ENCODE measurements at places on chromosomes 6 and 20.
A peak's percentile ranks its signal among the peaks of the same experiment; 100 is the strongest.

- no peak for DNase-seq
These were observed 248.5 kb downstream of the BTBD3 start for GRCh38 chr20:12166053-12166717.

GRCh38 chr6:137357948-137358266 is 136.3 kb downstream of the OLIG3 start:
- DNase-seq: no peak

GRCh38 chr20:51497542-51498467 is 44.7 kb downstream of the NFATC2 start:
- DNase-seq: peak; percentile 55

- no peak for DNase-seq
These were observed 147.8 kb upstream of the EPHA7 start for GRCh38 chr6:93567164-93567563.

GRCh38 chr6:3287976-3288707 is 29.4 kb downstream of the PSMG4 start:
- DNase-seq: no peak

- no peak for DNase-seq
These were observed 1001.1 kb upstream of the GJE1 start for GRCh38 chr6:141131616-141132015.

DNA sequence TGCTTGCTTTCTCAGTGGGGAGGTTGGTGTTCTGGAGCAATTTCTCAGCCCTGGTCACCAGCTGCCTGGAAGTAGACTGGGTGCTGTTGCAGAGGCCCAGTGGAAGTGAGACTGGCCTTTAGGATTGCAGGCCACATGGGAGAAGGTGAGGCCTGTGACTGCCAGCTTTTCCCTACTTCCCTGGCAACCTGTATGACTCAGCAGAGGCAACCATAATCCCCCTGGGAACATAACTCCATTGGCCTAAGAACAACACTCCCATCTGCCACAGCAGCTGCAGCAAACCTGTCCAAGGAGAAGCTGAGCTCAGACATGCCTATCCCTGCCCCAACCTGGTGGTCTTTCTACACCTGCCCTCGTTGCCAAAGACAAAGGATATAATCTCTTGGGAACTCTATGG is 473.5 kb upstream of the SPTLC3 start:
- DNase-seq: no peak

GRCh38 chr6:113651920-113652319 is 205.2 kb upstream of the MARCKS start:
- DNase-seq: no peak

GRCh38 chr20:45959126-45959525 is 12.9 kb downstream of the ZNF335 start:
- peak; percentile 34 for DNase-seq

GRCh38 chr6:138907167-138907566 is 80.9 kb downstream of the REPS1 start:
- no peak for DNase-seq

GRCh38 chr6:85472744-85473143 is 22.9 kb downstream of the NT5E start:
- DNase-seq: no peak

DNA sequence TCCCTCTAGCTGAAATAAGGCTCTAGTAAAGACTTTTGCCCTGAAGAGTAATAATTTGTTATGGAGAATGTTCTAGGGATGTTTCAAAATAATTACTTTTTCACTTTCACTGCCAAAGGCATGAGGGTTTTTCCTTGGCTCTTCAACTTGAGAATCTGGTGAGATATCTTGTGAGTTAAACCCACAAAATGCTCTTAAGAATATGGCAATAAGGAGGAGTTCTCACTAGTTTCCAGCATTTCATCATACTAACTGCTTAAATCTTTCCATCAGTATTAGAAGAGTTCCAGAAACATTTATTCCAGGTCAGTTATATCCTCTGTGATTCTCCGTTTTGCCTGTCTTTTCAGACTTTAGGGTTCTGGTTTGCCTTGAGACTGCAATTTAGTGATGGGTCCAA is 785.6 kb upstream of the GJE1 start:
- DNase-seq: no peak

GRCh38 chr6:27546522-27546921 is 73.6 kb upstream of the ZNF184 start:
- DNase-seq: no peak

DNA sequence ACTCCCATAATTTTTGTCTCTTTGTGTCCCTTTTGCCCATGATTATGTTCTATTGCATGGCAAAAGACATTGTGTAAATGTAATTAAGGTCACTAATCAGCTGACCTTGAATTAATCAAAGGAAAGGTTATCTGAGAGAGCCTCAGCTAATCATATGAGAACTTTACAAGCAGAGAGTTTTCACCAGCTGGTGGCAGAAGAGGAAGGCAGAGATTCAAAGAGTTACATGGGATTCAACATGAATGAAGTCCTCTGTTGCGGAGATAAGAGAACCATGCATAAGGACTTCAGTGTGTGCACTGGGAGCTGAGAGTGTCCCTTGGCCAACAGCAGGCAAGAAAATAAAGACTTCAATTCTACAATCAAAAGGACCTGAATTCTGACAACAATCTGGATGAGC is 494.1 kb upstream of the ARID1B start:
- DNase-seq: no peak

DNA sequence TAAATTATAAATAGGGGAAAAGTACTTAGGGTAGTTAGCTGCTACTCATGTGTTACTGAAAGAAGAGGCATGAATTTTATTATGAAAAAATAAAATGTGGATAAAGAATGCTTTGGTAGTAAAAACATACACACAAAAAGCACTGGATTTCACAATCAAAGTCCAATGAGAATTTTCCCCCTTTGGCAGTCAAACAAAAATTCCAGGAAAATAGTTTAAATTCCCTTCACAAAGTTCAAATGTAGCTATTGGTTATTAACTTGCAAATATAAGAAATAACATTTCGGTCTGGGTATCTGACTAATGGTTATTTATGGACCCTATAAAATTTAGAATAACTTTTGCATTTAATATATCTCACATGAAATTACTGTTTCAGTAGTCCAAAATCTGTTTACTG is 210.4 kb downstream of the FOXC1 start:
- no peak for DNase-seq

DNA sequence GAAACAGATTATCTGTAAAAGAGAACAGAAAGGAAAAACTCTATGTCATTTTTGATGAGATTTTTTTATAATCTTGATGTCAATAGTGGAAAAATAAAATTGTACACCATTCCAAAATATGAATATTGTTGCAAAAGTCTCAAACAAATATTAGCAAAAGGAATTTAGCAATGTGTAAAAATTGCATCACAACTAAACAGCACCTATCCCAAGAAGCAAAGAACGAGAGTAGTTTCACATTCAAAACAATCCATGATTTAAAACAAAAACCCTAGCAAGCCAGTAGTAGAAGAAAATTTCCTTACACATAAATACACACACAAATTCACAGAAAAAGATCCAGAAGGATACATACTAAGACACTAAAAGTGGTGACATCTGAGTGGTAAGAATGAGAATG is 38.4 kb downstream of the LCA5 start:
- DNase-seq: no peak

DNA sequence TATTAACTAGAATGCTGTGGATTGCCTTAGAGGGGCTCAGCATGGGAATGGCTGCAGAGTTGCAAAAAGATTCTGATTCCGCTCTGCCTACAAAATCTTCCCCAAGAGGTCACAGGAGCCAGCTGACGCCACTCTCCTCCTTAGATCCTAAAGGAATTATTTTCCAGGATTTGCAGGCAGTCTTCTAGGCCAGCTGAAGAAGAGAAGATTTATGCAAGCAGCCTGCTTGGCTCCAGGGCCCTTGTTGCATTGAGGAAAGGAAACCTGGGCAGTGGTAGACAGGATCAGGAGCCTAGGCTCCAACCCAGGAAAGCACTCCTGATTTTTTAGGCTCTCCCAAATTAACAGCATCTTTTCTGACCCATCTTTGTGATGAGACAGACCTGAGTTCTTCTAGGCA is 245.8 kb downstream of the PKHD1 start:
- no peak for DNase-seq

DNA sequence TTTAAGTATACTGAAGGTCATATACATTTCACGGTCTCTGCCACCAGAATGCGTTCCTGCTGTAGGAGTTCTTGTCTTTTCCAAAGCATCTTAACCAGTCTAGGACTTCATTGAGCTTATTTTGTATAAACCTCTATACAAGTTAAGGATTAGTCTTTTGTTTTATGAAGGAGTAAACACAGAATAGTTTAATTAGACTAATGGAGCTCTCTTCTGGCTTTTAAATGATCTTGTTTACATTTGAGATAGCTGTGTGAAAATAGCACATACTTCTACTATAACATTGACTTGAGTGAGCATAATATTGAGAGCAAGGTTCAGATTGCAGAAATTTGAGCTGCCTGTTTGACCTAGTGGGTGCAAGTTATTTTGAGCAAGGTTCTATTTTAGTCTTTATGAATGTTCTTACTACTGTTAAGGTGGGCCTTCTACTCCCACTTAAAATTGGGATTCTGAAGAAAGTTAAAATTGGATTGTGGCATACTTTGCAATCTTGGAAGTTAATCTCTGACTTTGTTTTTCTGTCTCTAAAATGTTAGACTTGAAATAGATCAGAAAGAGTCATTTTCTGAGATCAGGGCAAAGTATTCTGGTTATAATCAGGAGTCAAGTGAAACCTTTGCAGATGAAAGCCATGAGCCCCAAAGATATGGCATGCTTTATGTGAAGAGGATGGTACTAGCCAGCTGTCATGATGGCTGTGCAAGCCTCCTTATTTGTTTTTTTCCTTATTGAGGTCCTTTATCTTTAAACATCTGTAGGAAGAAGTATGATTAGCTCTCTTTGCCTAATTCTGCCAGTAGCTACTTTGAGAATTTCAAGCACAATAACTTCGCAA is 41.8 kb downstream of the RPRD1B start:
- DNase-seq: no peak

GRCh38 chr20:43975096-43975768 is 60.6 kb downstream of the TOX2 start:
- DNase-seq: no peak

DNA sequence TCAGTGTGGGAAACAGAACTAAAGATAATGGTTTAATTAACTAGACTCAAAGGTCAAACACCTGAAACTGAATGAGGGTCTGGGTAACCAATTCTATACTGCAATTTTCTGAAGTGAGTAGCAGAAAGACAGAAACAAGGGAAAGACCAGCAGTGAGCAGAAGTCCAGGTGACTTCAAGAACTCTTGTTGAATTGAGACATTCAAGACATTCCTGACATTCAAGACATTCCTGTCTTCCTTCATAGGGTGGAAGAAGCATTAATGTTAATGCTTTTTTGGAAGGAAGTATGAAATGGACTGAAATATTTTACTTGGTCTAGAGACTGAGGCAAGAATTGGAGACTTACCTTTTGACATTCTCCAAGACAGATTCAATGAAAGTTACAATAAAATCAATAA is 529.9 kb upstream of the MMS22L start:
- no peak for DNase-seq

DNA sequence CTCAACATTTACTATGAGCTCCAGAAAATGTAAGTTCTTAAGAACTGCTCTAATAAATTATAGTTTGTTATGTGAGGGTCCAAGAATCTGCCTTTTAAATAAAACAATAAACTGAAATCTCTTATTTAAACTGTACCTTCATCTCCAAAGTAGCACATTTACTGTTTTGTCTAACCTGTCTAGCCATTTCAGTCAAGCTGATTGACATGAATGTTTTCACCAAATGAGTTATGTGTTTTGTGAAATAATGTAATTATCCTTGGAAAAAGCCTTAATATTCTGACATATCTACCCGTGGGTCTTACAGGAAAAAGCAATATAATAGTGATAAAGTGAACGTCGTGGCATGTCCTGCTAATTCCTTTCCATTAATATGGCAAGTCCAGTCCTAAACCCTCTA is 57.8 kb downstream of the OPRM1 start:
- DNase-seq: no peak

- no peak for DNase-seq
These were observed 890.6 kb downstream of the KIF16B start for GRCh38 chr20:15682690-15683089.

- DNase-seq: no peak
These were observed 40.3 kb downstream of the STK35 start for GRCh38 chr20:2141600-2142575.

- no peak for DNase-seq
These were observed 167.4 kb downstream of the HDGFL1 start for GRCh38 chr6:22736740-22737139.

GRCh38 chr6:2952557-2953095 is 18.7 kb downstream of the SERPINB6 start:
- peak; percentile 86 for DNase-seq

DNA sequence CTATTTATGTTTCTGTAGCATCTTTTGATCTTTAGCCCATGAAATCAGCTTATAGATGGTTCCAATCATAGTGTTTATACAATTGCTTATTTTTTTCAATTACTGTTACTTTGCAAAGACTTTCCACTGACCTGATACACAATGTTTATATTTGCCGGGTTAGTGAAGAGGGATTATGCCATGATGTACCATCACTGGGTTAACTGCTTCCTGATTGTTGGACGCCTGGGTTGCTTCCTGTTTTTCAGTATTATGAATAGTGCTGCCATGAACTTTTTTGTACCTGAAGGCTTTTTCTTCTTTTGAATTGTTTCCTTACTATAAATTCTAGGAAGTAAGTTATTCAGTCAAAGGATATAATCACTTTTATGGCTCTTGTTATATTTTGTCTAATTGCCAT is 6.9 kb downstream of the MANBAL start:
- no peak for DNase-seq

DNA sequence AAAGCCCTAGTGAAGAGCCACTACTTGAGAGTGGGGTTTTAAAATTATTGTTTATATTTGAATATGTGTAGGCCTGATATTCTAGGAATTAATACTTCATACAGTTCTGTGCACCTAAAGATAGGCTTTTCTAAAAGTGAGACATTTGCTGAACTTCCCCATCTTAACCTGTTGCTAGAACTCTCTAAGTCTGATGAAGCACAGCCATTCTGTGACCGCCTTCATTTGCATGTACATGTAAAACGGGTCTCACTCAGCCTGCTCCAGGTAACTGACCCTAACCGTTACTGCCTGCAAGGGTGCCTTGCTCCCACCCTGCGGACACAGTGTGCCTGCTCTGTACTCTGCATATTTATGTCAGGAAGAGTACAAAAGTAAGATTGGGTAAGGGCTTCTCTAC is 44.3 kb upstream of the IRF4 start:
- DNase-seq: no peak

DNA sequence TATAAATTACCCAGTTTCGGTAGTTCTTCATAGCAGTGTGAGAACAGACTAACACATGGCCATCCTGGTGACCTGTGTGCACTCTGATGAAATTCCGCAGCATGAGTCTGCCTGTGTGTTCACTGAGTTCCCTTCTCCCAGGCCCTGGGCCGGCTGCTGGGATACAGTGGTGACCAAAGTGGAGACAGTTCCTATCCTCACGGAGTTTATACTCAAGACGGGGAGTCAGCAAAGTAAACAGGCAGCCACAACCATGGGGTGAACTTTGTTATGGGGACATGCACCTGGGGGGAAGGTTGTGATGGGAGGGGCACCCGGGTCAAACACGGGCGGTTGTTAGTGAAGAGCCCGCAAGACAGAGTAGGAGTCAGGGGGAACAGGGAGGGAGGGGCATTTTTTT is 202.0 kb downstream of the CDH4 start:
- no peak for DNase-seq

GRCh38 chr6:35302604-35303241 is 5.1 kb downstream of the DEF6 start:
- peak; percentile 73 for DNase-seq

GRCh38 chr20:15945289-15945688 is 628.0 kb downstream of the KIF16B start:
- no peak for DNase-seq

All from lower lobe of right lung (tissue), 2 donors.